ENCODE measurements at places on chromosomes 13 and 19.
A peak's percentile ranks its signal among the peaks of the same experiment; 100 is the strongest.

- DNase-seq = no peak
Measured at GRCh38 chr13:62846302-62846701, 1430.7 kb upstream of the PCDH20 start.

DNA sequence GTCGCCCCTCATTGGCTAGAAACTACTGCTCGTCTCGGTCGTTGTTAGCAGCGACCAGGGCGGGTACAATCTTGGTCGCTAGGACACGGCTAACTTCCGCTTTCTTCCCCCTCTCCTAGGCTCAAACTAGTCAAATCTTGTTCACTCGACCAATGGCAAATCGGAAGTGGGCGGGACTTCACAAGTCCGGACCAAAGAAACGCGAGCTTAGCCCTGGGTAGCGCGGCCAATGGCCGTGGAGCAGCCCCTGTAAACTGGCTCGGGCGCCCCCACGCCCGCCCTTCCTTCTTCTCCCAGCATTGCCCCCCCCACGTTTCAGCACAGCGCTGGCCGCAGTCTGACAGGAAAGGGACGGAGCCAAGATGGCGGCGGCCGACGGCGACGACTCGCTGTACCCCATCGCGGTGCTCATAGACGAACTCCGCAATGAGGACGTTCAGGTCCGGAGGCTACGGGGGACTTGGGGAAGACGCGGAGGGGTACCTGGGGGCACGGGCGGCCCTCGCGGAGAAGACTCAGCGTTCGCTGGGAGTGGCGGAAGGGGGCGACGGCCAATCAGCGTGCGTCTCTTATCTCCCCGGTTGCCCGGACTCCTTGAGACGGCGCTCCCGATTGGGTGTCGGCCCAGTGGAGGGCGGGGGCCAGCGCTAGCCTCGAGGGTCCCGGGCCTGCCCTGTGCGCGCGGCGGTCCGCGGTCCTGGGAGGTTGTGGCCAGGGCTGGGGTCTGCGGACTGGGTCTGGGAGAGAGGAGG lies at the start of gene PPP2R1A:
PPP2R1A (plus strand) TSS at position 318 of the 752 bp plus-strand sequence; CDS start at position 363, 45 bp downstream.
- DNase-seq = peak; percentile 99

DNA sequence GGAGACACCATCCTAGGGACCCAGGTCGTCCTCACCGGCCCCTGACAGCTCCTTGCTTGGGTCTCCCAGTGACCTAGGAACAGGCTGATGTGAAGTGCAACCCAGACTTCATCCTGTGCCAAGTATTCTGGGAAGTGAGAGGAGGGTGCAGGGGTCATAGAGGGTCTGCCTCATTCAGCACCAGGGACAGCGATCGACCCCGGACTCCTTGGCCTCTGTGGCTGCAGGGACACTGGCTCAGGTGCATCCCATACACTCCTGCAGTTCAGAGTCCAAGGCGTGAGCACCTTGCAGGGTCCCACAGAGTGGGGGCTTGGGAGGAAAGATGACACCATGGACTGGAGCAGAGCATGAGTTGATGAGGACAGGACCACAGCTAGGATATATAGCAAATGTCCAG lies 10.0 kb upstream of the OR10H2 start:
- no peak for DNase-seq

- DNase-seq = no peak
Measured at GRCh38 chr13:108435393-108436149, 166.1 kb downstream of the TNFSF13B start.

GRCh38 chr19:49976496-49976895 lies 15.5 kb upstream of the SIGLEC11 start:
- no peak for DNase-seq

DNA sequence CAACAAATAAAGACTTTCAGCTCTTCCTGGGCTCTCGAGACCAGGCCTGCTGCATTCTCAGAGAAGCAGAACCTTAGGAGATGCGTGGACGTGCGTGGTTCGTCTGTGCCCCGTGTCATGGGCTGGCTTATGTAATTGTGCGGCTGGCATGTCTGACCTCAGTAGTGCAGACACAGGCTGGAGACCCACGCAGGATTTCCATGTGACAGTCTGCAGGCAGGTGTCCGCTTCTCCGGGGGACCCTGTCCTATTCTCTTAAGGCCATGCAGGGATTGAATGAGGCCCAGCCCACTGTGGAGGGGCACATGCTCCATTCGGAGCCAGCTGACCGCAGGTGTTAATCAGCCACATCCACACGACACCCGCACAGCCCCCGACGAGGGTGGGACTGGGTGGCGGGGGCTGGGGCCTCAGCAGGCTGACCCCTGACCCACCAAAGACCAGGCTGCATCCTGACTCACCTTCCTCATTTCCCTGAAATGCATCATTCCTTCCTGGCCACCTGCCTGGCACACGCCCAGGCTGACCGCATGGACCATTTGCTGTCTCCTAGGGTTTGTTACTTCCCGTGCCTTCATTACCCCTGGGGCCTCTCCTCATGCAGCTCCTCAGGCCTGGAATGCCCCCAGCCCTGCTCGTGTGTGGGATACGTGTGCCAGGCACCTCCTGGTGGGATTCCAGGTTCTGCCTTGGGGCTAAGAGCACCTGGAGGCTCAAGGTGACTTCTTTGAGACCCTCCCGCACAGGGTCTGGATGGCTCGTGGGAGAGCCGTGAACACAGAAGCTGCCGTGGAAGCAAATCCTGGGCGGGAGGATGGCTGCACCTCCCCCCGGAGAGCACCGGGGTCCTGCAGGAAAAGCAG lies 10.7 kb upstream of the MCF2L start:
- no peak for DNase-seq

GRCh38 chr19:6718111-6718740 lies 2.2 kb downstream of the C3 start:
- no peak for DNase-seq

GRCh38 chr13:77492982-77493381 lies 42.5 kb upstream of the SCEL start:
- DNase-seq = peak; percentile 63

- DNase-seq = no peak
Measured at GRCh38 chr13:67574320-67575233, 344.4 kb upstream of the PCDH9 start.

DNA sequence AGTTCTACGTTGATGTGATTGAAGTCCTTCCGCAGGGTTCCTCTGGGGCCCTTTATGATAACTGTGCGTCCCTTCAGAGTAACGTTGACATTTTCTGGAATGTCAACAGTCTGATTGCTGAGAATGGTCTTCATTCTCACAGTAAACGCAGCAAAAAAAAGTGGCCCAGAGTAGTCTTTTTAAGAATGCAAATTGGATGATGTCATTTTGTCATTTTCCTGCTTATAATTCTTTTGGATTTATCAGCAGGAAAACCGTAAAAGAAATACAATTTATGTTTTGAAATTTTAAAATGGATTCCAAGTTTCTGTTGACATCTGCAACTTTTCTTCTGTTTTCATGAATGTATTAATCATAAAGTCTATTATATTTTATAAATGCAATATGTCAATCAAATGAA lies 14.8 kb downstream of the URI1 start:
- DNase-seq = no peak
